ENCODE measurements at places on chromosomes 4 and X. TPM values are rescaled to one million over a fixed set of nuclear protein-coding genes. Genes with fewer than 3 reads are reported as not detected.

Gene LCORL
- 11.1 TPM for polyA plus RNA-seq

Gene LRPAP1
- 165 TPM for polyA plus RNA-seq

Gene NDP
- 8.7 TPM for polyA plus RNA-seq

Gene CASK
- polyA plus RNA-seq: 17.4 TPM

Gene PDGFC
- polyA plus RNA-seq: 3.4 TPM

Gene COL4A6
- polyA plus RNA-seq: 0.29 TPM

Gene GAGE1
- not detected for polyA plus RNA-seq

Gene CTAG1B
- not detected for polyA plus RNA-seq

Gene MOB1B
- 1.4 TPM for polyA plus RNA-seq

Gene SNX12
- polyA plus RNA-seq: 74.8 TPM

Gene MCF2
- polyA plus RNA-seq: 0.54 TPM

Gene IL9R
- not detected for polyA plus RNA-seq

Gene CDS1
- 2.4 TPM for polyA plus RNA-seq

Gene NR3C2
- polyA plus RNA-seq: 2.8 TPM

Gene CABS1
- not detected for polyA plus RNA-seq

Gene AFF2
- 0.42 TPM for polyA plus RNA-seq

Gene SPARCL1
- 345 TPM for polyA plus RNA-seq

Gene VGLL1
- polyA plus RNA-seq: not detected

Gene LRCH2
- polyA plus RNA-seq: 0.64 TPM

Measured in brain (organoid and tissue), 16 donors.